Neural progenitor cell (in vitro differentiated cells): ENCODE measurements at places on chromosomes 7 and 10.
A peak's percentile ranks its signal among the peaks of the same experiment; 100 is the strongest.

- peaks cover 5% of the 10 kb centered on the region for H3K4me1 ChIP-seq
- H3K27me3 ChIP-seq: no peaks in the 10 kb centered on the region
- H3K36me3 ChIP-seq: no peaks in the 10 kb centered on the region
- DNase-seq: no peak
Observed at GRCh38 chr7:126696256-126697038, 556.3 kb downstream of the GRM8 start.

DNA sequence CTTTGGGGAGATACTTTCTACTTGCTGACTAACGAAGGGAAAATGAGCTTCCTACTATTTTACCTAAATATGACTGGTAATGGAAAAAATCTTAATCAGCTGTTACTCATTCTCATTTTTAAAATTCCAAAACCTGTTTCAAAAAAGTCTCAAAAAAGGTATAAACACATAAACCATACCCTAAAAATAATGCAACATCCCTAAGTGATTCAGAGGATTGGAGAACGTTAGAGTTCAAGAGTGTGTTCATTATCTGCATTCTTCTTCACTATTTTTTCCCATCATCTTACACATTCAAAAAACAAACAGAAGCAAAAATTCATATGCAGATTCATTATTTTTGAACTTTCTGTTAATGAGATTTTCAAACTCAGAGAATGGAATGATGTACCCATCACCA lies 150.4 kb upstream of the GNAI1 start:
- H3K4me1 ChIP-seq: no peaks in the 10 kb centered on the region
- no peak for DNase-seq
- H3K27me3 ChIP-seq: no peaks in the 10 kb centered on the region
- H3K27ac ChIP-seq: no peak overlapping the region

GRCh38 chr10:102220612-102221011 lies 5.5 kb upstream of the ELOVL3 start:
- H3K4me1 ChIP-seq: no peaks in the 10 kb centered on the region
- peaks cover 69% of the 10 kb centered on the region for H3K27me3 ChIP-seq
- H3K27ac ChIP-seq: no peak overlapping the region
- H3K36me3 ChIP-seq: no peaks in the 10 kb centered on the region

DNA sequence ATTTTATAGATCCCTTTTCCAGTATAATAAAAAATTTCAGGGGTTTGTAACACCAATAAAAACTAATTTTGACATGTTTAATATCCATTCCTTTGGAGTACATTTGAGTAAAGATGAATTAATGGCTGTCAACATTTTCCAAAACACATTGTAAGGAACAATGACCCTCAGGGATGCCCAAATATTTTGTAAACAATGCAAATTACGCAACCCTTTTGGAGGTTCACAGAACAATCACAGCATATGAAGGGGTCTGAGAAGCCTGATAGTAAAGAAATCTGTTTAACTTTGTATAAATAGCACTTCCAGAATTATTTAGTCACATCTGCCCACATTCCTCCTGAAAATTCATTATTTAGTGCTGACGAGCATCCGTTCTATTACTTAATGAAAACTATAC lies 152.8 kb upstream of the FEZF1 start:
- no peaks in the 10 kb centered on the region for H3K27me3 ChIP-seq
- H3K4me3 ChIP-seq: no peak overlapping the region
- H3K27ac ChIP-seq: peak overlapping the region; percentile 55

DNA sequence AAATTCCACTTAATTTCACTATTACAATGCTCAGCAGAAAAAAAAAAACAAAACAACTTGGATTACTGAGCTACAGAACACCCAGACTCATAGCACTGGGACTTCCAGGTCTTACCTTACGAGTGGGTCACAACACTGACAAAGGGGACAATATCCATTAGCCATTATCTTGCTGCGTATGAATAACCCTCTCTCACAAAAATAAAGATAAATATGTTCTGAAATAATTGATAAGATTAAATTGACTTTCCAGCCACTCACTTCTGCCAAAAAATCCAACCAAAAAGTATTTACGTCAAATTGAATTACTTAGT lies 128.7 kb downstream of the PKD1L1 start:
- DNase-seq: no peak
- H3K4me3 ChIP-seq: no peak overlapping the region
- no peaks in the 10 kb centered on the region for H3K36me3 ChIP-seq

DNA sequence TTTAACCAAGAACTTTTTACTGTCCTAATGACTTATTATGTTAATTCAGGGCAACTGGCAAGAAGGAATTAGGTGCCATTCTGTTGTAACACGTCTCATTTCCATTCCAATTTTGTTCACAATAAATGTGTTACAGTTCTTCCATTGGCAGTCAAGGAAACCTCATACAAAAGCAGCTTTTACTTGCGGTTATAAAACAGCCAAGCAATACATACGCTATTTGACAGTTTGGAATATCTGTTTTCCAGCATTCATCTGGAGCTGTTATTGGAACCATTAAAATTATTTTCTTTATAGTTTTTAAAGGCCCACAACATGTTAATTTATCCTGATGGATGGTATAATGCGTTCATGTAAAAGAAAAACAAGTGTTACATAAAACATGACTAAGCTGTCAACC lies 33.3 kb downstream of the MTERF1 start:
- DNase-seq: no peak
- peaks cover 25% of the 10 kb centered on the region for H3K4me1 ChIP-seq
- no peaks in the 10 kb centered on the region for H3K27me3 ChIP-seq
- no peak overlapping the region for H3K27ac ChIP-seq
- H3K36me3 ChIP-seq: no peaks in the 10 kb centered on the region

GRCh38 chr10:5524641-5525560 lies at the start of gene CALML3:
TSS of gene CALML3 (plus strand) at chr10:5524961. CDS start at chr10:5525086, 125 bp downstream.
- no peak within 1 kb of the TSS for H3K4me3 ChIP-seq
- no peaks in the 10 kb centered on the region for H3K27me3 ChIP-seq
- no peaks in the 10 kb centered on the region for H3K4me1 ChIP-seq
- no peak within 1 kb of the TSS for H3K27ac ChIP-seq
- H3K36me3 ChIP-seq: no peaks in the 10 kb centered on the region
